ENCODE measurements at places on chromosomes 4 and X.
A peak's percentile ranks its signal among the peaks of the same experiment; 100 is the strongest.

DNA sequence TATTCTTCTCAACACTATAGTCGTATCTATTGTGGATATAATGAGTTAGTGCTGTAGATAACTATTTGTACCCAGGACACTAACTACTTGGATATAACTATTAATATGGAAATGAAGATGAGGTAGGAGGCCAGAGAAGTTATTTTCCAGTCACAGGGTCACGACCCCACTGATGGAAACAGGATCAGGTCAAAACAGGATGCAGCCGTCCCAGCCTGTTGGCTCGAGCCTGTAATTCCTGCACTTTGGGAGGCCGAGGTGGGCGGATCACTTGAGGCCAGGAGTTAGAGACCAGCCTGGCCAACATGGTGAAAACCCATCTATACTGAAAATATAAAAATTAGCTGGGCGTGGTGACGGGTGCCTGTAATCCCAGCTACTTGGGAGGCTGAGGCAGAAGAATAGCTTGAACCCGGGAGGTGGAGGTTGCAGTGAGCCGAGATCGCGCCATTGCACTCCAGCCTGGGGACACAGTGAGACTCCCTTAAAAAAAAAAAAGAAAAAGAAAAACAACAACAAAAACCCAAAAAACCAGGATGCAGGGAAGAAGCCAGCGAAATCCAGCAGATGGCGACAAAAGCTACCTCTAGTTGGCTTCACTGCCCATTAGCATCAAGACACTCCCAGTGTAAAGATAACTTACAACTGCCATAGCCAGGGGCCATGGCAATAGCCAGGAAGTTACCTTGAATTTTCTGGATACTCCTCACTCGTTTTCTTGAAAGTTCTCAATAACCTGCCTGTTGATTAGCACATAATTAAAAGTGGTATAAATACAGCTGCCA lies 37.9 kb upstream of the NKAP start:
- DNase-seq = peak; percentile 72

DNA sequence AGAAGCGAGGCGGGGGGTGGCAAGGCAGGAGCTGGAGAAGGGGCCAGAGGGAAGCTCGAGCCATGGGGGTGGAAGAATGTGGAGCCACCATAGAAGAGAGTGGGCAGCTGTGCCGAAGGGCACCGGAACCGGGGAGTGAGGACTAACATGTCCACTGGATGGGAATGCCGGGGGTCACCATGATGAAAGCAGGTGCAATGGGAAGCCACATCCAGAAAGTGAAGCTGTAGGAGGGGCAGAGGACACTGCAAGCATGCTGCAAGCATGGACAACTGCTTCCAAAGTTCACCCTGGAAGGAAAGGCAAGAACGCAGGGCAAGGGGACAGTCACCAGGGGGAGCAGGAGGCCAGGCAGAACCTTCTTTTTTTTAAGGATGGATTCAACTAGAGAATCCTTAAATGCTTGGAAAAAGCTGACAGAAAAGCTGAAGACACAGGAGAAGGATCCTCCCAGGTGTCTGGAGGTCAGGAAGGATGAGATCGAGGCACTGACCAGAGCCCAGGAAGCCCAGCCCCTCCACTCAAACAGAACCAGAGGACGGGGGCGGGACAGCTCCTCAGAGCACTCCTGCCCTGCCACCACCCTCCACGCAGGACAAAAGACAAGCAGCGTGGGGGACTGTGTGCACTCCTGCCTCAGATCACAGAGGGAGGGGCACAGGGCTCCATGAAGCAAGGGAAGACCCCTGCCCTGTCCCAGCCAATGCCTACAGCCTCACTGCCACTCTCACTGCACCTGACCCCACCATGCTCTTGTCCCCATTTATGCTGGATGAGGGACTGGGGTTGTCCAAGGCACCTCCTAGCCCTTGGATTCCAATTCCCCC lies 169.2 kb downstream of the AFAP1 start:
- no peak for DNase-seq

DNA sequence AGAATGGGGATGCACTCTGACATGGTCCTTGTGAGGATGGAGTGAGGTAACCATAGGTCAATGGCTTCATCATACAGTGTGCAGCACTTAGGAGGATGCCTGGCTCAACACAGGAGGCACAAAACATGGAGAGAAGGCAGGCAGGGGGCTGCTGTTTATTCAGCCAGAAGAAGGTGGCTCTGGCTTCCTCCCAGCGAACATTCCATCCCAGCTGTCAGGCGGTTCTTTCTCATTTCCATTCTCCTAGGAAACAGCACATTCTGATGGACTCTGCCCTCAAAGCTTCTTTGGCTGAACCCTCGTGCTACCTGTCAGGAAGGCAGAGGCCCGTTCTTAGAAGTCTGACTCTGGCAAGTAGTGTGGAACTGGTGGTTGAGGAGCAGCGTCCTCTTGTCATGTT lies 18.6 kb downstream of the STK32B start:
- DNase-seq = no peak

GRCh38 chr4:100269446-100269845 lies 79.2 kb upstream of the DDIT4L start:
- no peak for DNase-seq

GRCh38 chr4:39205000-39205399 lies 22.7 kb downstream of the WDR19 start:
- DNase-seq = no peak

GRCh38 chrX:341541-342101 lies 23.0 kb upstream of the GTPBP6 start:
- no peak for DNase-seq

DNA sequence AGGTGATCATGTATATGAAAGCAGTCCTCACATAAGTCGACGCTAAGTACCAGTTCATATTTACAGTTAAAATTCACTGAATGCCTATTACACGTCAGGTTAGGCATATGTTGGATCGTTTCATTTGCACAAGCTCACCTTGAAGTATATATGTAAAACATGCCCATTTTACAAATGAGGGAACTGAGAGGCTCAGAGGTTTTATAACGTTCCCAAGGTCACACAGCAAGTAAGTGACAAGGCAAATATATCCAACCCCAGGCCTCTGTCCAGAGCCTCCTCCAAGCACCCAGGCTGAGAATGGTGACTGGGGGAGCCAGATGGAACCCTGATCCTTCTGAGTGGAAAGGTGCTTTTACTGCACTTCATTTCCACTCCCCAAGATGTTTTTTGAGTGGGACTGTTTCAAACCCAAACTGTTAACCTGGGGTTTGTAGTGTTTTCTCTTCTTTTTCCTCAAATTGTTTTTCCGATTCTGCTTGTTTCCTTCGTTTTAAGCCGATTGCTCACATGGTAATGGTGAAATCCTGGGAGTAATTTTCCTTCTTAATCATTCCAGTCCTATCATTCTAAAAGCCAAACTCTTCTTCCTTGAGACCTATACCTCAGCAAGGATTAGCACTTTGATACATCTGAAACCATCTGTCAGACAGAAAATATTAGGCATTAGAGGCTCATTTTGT lies 791 bp downstream of the SMIM20 start:
- no peak for DNase-seq

GRCh38 chrX:155056877-155057792 lies 13.8 kb downstream of the CMC4 start:
- DNase-seq = peak; percentile 14

- peak; percentile 75 for DNase-seq
These were observed 584 bp downstream of the SUV39H1 start for GRCh38 chrX:48696909-48697727.

DNA sequence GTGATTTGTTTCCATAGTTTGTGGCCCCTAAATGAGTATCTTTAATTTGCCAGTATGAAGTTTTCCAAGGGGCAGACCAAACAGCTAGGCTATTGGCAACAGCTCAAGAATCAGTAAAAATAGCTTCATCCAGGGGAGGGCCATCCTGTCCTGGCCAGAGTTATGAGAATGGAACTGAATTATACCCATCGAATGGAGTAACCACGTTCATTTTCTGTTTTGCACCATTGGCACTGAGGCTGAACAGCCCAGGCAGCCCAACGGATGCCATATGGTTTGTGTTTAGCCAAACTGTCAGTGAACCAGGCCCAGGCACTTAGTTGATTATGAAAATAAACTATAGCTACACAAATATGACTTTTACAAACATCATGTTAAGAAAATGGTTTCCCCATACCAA lies 17.7 kb upstream of the ASB5 start:
- DNase-seq = no peak

DNA sequence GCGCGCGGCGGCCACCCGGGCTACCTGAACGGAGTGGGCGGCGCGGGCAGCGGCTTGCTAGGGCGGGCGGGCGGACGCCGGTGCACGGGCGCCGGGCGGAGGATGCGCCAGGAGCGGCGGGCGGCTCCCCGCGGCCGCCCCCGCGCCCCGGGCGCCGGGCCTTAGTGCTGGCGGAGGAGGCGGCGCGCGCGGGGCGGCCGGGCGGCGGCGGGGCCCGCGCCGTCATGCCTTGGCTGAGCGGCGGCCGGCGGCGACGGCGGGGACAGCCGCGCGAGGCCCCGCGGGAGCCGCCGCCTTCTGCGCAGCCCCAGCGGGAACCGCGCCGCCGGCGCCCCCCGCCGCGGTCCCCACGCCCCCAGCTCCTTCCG lies 48.2 kb downstream of the CLDN34 start:
- DNase-seq = no peak

Data from NCI-H2081 (cell line).